Right renal pelvis (tissue), 4 donors: ENCODE measurements at places on chromosomes 12 and 14.

GRCh38 chr12:49972641-49973360, at the start of gene AQP6:
Gene AQP6 (plus strand): TSS chr12:49972947. CDS start chr12:49973174, 227 bp downstream.
- DNase-seq = no peak

- DNase-seq = no peak
Measured at GRCh38 chr12:109727039-109727723, 13.6 kb downstream of the FAM222A start.

DNA sequence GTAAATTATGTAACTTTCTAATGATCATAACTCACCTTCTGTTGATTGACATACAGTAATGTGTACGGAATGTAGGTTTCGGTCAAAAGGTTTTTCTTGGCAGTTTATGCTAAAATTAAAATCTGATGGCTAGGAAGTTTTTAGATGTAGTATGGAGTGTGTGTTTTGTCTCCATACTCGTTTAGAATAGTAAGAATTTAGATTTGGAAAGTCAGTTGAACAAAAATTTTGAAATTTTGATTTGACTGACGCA, 859 bp downstream of the PALS1 start:
- DNase-seq = no peak

DNA sequence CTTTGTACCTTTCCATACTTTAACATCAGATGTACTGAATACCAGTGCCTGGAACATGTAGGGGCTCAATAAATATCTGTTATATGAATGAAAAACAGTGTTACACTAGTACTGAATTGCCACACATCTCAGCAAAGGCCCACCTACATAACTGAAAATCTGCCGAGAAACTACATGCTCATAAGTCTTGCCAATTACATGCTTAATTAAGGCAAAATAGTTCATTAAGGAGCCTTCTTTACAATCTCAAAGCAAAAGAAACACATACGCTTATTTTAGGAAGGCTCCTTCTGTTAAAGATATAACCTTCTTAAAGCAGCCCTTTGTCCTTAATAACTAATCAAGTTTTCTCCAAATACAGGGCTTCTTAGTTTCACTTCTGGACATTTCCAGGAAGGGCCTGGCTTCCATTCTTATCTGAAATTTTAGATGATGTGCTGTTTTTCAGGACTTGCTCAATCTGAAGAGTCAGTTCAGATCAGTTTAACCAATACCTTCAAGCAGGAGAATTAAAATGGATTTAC, 11.5 kb downstream of the LIMA1 start:
- DNase-seq = no peak

DNA sequence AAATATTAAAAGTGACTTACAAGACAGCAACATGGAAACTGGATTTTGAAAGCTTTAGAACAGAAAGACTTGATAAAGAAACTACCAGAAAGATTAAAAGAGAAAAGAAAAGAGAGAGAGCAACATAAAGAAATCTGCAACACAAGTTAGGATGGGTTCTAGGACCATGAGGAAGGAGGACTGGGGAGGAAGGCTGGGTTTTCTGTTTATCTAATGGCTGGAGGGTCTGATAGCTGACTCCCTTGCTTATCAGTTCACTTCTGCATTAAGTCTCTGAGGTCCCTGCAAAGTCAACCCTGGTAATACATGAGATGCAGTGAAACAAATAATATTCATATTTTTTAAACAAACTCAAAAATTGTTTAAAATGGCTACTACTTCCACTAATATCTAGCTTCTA, 90.1 kb downstream of the RPAP3 start:
- no peak for DNase-seq

- no peak for DNase-seq
Measured at GRCh38 chr14:34034447-34035176, 83.7 kb upstream of the EGLN3 start.

DNA sequence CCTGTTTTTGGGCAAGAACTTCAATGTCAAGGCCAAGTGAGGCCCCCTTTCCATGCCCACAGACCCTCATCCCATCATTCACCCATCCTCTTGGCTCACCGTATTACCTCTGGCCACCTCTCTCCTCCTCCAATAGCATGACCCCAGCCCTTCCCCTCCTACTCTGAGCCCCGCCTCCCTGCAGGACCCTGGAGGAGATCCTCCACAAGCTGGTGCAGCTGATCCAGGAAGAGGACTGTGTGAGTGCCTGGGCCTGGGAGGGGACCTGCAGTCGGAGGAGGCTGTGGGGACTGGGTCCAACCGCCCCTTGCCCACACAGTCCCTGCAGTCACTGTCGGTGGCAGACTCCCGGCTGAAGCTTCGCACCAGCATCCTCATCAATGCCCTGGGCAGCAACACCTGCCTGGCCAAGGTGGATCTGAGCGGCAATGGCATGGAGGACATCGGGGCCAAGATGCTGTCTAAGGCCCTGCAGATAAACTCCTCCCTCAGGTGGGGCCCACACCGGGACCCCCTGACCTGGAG, 7.2 kb downstream of the CARMIL3 start:
- DNase-seq = no peak

GRCh38 chr12:122348505-122348904, 74.0 kb downstream of the CLIP1 start:
- no peak for DNase-seq

GRCh38 chr14:92587700-92588085, 74.1 kb downstream of the RIN3 start:
- DNase-seq = no peak

- no peak for DNase-seq
Measured at GRCh38 chr12:123264642-123265041, 7.0 kb downstream of the CDK2AP1 start.

GRCh38 chr12:15001733-15002382, 29.0 kb downstream of the PDE6H start:
- DNase-seq = no peak

- no peak for DNase-seq
Measured at GRCh38 chr14:96564389-96564788, 62.2 kb downstream of the PAPOLA start.

DNA sequence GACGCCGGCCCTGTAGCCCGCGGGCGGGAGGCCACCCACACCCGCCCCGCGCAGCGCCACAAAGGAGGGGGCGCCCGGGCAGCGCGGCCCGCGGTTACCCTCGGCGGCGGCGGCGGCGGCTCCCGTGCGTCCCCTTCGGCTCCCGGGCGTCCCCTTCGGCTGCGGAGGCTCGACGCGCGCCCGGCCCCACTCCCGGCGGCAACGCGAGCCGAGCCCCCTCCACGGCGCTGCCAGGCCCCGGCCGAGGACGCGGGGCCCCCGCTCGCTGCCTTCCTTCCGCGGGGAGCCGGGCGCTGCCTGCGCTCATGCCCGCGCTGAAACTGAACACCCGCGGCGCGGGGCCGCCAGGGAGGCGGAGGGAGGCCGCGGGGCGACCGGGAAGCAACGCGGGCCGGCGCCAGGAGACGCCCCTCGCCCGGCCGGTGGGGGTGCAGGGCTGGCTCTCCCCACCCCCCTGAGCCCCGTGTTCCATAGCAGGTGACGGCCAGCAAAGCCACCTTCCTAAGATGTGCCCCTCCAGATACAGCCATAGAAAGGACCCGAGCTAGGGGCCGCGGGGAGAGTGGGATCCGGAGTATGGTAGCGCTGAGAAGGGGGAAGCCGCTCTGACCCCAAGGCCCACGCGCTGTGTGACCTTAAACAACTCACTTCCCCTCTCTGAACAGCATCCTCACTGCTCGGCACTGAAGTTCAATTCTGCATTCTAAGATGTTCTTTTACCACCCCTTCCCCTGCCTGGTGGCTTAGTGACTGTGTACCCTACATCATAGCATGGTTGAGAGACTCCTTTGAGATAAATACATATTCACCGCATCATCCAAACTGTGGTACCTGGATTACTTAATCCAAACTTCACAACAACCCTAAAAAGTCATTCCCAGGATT, 42.8 kb downstream of the KDM2B start:
- no peak for DNase-seq

DNA sequence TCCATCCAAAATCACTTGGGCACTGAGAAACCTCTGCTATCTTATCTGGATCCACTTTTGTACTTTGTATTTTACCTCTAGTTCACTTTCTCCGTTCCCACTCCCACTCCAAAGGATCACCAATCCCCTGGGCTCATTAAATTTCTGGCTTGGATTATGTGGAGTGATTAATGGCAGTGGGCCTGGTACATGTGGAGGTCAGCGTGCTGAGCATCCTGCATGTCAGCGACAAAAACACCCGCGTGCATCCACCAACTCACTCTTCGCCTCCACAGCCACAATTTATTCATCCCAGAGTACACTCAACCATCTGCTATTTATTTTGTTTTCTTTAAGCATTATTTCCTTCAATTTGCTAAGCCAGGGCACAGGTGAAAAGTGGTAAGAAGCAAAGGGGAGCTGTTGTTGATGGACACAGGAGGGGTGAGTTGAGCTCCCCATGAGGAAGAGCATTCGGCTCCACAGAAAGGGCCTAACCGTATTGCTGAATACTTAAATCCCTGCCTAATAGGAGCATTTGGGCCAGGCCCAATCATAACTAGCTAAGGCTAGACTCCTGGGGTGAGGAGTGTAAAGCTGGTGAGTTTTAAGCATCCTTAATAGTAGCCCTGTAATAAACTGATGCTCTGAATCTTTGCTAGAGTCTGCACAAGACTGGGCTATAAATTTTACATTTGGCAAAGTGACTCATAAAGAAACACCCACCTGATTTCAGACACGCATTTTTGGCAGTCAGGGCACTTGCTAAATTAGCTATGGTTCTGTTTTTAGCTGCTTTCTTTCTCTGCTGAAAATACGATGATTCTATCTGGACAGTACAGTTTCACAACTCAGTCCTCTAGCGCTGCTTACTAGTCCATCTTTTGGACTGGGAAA, 137.8 kb downstream of the SLC25A21 start:
- DNase-seq = no peak

- DNase-seq = no peak
Measured at GRCh38 chr14:35988550-35988949, 162.4 kb downstream of the BRMS1L start.

GRCh38 chr14:27050208-27050607, 452.4 kb upstream of the NOVA1 start:
- DNase-seq = no peak

GRCh38 chr12:107515446-107515958, 170.1 kb upstream of the PWP1 start:
- DNase-seq = no peak

- no peak for DNase-seq
Measured at GRCh38 chr12:76859611-76860010, 19.2 kb downstream of the CSRP2 start.
